ENCODE measurements at places on chromosomes 4 and X.

DNA sequence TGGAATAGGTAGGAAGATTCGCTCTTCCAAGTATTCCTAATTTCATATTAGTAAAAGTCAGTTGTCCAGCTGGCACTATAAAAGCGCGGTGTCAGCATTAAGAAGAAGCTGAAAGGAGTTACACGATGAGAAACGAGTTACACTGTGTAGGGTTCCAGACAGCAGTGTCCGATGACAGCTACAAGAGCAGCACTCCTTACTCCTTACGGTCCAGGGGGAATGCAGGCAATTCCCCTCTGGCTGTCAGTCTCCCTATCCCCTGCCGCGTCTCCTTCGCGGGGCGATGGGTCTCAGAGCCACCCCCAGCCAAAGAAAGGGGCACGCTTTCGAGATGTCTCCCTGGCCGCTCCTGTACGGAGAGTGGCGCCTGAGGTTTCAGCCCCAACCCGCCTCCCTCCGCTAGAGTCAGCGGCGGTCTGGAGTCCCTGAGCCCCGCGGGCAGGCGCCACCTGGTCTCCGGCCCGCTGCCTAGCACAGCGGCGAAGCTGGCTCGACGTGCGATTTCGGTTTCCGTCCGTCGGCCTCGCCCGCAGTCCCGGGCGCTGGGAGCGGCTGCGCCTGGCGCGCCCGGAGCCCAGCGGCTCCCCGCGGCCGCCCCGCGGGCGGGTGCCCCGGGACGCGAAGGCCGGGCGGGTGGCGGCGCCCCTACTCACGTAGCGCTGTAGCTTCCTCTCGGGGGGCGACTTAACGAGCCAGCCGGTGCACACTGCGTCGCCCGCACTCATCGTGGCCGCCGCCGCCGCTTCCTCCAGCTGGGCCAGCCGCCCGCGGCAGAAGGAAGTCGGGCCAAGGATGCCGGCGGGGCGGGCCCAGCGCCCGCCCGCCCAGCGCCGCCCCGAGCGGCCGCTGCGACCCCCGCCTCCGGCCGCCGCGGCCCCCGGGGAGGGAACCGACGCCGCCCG lies at the start of gene GAB3:
Gene GAB3 (minus strand): TSS at position 777 of the 902 bp plus-strand sequence. CDS start 52 bp downstream, at position 725.
- DNase-seq = no peak

GRCh38 chr4:110357521-110357920 lies 118.4 kb upstream of the ENPEP start:
- no peak for DNase-seq

DNA sequence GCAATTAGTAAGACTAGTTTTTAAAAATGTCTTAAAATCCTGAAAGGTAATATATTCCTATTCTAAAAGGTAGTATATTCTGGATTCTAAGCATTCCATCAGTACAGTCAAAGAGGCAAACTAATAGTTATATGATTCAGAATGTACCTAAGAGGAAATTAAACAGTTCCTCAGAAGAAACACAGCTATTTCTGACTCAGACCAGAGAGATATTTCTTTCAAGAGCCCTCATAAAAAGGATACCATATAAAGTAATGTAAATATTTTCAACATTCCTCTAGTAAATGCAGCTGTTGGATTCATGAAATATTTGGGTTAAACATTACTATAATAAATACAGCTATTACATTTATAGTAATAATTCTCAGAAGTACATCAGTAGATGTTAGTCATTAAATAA lies 358.3 kb downstream of the MAGEB5 start:
- no peak for DNase-seq

DNA sequence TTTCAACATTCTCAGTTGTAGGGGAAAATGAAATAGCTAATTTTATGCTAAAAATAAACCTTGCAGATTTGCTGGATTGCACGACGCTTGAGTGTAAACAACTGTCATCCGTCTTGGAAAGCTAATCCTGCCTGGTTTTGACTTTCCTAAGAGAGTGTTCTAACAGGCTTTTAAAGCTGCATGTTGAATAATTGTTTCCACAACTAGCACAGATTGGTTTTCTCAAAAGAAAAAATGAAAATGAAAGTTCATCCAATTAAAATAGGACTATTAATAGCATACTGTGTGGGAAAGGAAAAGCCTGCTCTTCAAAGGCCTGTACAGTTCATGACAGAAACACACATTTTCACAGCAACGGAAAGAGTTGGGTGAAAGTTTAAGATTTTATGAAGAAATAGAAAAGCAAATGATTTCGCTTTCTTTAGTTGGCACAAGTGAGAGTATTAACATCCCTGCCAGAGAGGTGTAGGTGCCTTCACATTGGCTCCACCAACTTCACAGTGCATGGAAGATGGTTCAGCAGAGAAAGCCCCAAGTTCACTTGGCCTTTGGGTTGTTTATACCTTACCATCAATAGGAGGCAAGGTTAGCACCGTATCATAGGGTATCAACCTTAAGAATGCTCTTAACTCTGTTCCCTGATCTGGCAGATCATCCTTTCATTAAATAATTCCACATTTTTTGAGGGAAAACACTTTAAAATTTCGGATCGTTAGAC lies 140.0 kb upstream of the GUCY1A1 start:
- no peak for DNase-seq

DNA sequence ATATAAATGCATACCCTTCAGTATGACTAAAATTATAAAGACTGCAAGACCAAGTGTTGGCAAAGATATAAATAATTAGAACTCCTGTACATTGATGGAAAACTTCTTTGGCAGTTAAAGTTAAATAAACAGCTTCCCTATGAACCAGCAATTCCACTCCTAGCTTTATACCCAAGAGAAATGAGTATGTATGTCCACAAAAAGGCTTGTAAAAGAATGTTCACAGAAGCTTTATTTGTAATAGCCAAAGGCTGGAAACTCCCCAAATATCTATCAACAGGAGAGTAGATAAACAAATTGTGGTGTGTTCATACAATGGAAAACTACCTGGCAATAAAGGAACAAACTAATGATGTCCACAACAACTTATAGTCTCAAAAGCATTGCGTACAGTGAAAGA lies 184.8 kb downstream of the AMELX start:
- DNase-seq = no peak

- no peak for DNase-seq
These were observed 9.5 kb downstream of the CSTF2 start for GRCh38 chrX:100829730-100830129.

- DNase-seq = no peak
These were observed 556 bp upstream of the SMARCA5 start for GRCh38 chr4:143512978-143513313.

GRCh38 chr4:71938776-71939175 lies 93.0 kb upstream of the NPFFR2 start:
- DNase-seq = no peak

GRCh38 chrX:126170720-126171119 lies 4.6 kb upstream of the DCAF12L2 start:
- no peak for DNase-seq

DNA sequence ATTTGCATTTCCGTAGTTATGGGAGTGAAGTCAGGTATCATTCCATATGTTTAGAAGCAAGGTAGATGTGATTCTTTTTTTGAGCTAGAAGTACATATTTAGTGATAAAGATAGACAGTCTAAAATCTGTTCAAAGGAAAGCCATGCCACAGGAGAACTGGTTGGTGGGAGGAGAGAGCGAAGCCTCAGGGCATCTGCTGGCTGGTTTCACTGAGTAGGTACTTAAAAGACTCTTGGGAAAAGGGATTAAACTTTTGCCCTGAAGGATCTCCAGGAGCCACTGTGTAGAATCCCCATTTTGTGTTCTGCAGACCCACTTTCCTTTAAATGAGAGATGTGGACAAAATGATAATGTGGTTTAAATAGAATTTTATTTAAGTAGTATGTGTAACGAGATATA lies 89.6 kb downstream of the SHROOM2 start:
- no peak for DNase-seq

GRCh38 chrX:48958635-48959094 lies 1.3 kb upstream of the OTUD5 start:
- no peak for DNase-seq

DNA sequence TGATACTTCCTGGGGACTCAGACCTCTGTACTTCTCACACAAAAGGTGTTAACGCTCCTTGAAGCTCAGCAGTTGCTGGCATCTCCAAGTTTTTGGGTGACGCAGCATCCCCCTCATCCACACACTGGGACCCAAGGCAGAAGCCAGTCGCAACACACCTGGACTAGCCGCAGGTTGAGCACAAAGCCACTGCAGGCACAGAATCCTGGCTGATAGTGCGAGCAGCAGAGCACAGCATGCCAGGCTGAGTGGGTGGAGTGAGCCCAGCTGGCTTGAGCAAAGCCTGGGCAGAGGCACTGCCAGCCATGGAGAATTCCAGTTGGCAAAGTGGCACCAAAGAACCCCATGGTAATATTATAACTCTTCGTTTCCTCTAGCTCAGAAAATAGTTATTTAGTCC lies 873.2 kb upstream of the NDST4 start:
- no peak for DNase-seq

- DNase-seq = peak; percentile 33
These were observed at the start of gene DCHS2 for GRCh38 chr4:154491341-154492271. Gene DCHS2, minus strand, starts transcription at chr4:154491799. Its CDS starts 444 bp downstream, at chr4:154491355.

DNA sequence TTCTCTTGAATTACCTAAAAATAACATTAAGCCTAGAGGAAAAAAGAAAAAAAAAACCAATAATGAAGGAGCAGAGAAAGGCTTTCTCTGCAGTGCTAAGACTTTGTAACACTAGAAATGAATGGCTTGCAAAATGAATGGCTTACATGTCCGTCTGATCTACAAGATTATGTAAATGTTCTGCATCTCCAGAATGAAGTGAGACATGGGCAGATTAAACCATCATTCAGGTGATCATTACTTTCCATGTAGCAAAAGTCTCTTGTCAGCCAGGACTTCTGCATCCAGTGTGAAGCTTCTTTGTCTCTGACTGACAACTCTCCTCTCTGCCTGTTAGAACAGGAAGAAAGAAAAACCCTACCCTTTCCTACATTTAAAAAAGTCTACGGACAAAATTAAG lies 304.3 kb downstream of the LDB2 start:
- DNase-seq = no peak

DNA sequence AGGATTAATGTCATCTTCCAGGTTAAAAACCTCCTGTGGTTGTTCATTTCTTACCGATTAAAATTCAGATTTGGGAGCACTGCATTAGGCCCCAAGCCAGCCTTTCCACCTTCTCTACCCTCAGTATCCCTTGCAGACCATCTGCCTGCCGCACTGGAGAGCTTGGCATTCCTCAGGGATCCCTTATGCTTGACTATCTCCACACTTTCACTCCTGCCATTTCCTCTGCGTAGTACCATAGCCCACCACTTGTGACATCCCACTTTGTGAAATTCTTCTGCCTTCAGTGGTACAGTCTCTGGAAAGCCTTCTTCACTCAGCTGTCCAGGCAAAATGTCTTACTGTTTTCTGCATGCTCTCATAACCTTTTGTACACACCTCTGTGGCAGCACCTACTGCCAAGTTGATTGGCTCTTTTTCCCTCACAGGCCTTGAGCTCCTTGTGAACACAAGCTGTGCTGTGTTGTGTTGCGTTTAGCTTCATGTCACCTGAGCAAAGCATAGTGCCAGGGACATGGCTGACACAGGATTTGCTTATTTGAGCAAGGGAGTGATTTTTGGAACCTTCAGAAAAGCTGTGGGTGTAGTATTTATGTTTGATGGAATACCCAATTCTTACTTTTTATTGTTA lies 156.4 kb downstream of the ARX start:
- no peak for DNase-seq

GRCh38 chr4:99683895-99684294 lies 26.3 kb upstream of the C4orf54 start:
- DNase-seq = no peak

DNA sequence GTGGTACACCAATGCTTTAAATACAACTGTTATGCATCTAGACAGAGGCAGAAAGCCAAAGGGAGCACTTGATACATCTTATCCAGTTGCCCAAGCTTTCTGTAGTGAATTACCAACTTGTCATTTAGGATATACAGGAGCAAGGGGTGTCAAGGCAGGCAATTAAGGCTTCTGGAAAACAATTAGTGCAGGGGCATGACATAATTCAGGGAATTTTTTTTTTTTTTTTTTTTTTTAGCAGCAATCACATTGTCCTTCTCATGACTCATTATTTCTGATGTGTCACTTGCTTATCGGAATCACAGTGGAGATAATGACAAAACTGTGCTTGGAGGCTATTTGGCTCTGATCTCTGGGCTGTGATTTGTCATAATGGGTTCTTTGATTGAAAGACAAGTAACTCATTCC lies 259.5 kb downstream of the ARHGAP24 start:
- no peak for DNase-seq

DNA sequence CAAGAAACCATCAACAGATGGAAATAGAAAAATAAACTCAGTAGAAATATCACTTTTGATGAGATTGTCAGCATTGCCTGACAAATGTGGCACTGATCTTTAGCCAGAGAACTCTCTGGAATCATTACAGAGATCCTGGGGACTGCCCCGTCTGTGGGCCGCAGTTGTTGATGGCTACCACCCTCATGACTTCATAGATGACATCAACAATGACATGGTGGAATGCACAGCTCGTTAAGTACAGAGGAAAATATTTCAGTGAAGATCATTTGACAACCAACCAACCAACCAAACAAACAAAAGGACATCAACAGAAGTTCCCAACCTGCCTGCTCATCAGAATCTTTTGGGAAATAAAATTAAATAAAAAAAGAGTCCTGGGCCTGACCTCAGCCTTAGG lies 132.6 kb downstream of the UCHL1 start:
- no peak for DNase-seq

DNA sequence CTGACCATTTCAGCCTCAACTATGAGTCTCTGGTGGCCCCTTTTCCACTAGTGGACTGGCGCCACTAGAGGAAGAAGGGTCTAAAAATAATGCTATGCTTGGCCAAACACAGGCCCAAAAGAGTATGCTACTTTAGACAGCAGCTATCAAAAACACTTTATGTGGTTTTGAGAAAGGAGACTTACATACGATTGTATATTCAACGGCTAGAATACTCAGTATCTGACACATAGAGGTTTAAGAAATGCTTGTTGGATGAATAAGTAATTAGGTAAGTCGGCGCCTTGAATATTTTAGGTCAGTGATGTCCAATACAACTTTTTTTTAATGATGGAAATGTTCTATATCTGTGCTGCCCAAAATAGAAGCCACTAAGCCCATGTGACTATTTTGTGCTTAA lies 25.7 kb upstream of the TMPRSS11A start:
- no peak for DNase-seq

DNA sequence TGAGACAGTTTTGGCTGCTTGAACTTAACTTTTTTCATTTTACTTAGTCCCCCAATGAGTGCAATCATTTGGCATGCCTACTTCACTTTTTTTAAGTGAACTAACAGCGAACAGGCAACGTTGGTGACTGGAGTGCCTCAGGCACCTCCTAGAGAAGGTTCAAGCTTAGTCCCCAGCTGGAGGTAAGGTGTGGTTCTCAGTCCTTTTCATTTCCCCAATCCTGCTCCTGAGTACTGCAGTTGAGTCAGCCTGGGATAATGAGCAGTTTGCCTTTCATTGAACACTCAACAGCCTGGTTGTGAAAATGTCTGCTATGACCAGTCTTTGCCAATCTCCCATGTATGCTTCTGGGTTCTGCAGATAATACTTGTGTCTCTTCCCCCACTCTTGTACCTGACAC lies 109.5 kb downstream of the CDKL5 start:
- DNase-seq = no peak

DNA sequence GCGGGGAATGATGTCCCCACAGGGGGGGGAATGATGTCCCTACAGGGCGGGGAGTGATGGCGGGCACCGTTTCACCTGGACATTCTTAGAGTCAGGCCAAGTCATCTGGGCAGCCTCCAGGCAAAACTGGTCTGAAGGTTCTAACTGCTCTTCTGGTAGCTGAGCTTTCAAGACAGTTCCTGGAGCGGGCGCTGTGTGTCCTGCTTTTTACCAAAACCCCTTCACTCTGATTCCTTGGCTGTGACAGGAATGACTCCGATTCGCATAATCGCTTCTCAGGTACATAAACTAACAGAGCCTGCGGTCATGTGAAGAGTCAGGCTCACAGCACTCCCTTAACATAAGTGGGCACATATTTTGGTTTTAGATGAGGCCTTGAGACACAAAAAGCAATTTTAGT lies 836.0 kb downstream of the TRIML1 start:
- no peak for DNase-seq

Data from NT2/D1 (cell line).